Stimulated activated CD4-positive, alpha-beta T cell treated with anti-CD3 and anti-CD28 coated beads, TNF-alpha, amount 100 ng/mL, for 4 hours (primary cell): ENCODE measurements at places on chromosomes 1 and 21.
A peak's percentile ranks its signal among the peaks of the same experiment; 100 is the strongest.

GRCh38 chr1:54996359-54996868 lies 2.3 kb upstream of the BSND start:
- peak; percentile 56 for DNase-seq

DNA sequence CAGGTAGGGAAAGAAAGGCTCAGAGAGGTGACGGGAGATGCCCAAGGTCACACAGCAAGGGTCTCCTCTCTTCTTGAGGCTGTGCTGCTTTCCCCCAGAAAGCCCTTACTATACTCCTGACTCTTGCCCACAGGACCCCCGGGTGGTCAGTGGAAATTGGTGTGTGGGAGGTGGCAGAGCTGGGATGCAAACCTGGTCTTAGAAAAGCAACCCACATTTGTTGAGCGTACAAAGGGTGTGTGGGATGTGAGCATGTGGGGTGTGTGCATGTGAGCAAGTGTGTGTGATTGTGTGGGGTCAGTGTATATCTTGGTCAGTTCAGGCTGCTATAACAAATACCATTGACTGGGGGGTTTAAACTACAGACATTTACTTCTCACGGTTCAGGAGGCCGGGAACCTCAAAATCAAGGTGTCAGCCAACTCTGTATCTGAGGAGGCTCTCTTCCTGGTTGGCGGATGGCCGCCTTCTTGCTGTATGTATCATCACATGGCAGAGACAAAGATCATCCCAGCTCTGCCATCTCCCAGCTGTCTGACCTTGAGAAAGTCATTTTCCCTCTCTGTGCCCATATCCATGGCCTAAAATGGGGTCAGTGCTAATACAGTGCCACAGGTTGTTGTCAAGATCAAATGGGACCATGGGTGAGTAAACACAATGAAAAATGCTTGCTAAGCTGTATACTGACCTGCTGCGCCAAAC lies 268.5 kb downstream of the PTPRU start:
- DNase-seq, result no peak

- no peak for DNase-seq
Observed at GRCh38 chr1:162689745-162690671, 57.7 kb downstream of the DDR2 start.

DNA sequence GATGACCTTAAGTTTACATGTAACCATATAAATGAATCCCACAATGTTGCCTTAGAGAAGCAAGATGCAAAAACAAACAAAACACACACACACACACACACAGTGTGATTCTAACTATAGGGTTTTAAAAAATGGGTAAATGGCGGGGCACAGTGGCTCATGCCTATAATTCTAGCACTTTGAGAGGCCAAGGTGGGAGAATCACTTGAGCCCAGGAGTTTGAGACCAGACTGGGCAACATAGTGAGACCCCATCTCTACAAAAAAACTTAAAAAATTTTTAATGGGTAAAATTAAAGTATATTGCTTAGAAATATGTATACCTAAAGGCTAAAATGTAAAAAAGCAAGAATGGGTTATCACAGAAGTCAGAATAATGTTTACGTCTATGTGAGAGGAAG lies 15.8 kb downstream of the KMO start:
- DNase-seq, result no peak

- DNase-seq, result no peak
Observed at GRCh38 chr1:208829595-208829994, 585.4 kb upstream of the PLXNA2 start.

GRCh38 chr1:15956150-15956549 lies 19.8 kb downstream of the ZBTB17 start:
- DNase-seq, result no peak

GRCh38 chr1:211811126-211811525 lies 19.4 kb downstream of the LPGAT1 start:
- DNase-seq, result no peak

DNA sequence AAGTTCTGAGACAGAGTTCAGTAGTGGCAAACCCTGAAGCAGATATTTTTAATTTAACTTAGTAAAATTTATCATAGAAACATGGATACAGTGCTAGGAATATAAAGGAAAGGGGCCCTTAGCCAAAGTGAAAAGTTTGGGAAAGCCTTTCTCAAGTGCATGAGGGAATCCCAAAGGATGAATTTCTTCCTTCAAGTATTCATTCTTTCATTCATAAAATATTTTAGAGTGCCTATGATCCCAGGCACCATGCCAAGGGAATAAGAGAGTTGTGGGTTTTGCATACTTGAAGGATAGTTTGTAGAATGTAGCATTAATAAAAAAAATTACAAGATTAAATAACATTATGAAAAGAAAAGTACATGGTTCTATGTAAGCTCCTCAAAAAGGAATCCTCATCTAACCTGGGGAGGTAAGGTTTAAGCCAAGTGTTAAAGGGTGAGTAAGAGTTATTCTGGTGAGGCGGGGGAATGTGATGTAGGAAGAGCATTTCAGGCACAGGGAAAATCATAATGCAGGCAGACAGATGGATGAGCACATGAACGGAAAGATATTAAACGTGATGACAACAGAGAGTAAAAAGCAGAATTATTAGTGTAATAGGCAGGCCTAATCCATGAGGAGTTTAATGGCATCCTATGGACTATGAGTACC lies 40.4 kb upstream of the NTNG1 start:
- no peak for DNase-seq

DNA sequence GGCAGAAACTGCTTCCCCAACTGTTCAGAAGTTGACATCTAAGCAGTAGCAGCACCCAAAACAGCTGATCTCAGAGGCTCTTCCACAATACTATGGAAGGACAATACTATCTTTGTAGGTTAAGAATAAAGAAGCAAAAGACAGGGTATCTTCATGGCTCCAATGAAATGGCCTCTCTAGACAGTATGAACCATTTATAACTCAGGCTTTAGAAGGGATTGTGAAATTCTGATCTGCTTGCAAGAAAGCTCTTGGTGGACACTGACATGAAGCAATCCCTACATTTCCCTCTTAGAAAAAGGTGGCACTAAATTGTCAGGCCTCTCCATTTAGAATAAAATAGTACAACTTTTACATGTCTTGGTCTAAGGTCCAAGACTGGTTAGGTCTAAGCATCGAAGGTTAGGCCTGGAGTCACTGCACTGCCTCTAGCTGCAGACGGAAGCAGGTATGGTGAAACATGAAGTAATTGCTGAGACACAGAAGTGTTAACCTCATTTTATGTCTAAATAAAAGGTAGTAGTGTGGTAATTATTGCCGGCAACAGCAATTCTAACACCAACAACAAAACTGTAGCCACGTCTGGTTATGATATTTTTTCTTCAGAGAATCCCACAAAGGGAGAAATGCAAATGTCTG lies 50.6 kb upstream of the HP1BP3 start:
- no peak for DNase-seq

DNA sequence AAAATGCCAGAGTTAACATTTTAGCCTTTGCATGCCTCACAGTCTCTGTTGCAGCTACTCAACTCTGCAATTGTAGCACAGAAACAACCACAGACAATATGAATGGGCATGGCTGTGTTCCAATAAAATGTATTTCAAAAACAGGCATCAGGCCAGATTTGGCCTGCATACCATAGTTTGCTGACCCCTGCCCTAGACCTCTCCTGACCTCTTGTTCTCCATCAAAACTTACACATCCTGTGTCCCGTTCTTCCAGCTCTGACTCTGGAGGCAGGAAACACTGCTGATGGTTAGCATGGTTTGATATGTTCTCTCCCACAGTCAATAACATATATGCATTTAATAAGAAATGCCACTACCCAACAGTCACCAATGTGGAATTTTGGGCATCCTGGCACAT lies 138.6 kb downstream of the LMX1A start:
- no peak for DNase-seq

DNA sequence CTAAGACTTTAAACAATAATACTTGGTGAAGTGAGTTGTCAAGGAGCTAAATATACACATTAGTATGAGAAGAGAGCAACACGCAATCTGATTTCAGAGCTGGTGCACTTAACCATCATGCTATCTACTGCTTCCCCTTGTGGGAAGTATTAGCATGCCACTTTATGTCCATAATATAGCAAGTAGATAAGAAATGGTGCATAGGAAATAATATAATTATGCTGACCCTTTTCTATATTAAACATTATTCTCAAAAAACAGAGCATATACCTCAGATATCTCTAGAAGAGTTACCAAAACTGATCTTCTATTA lies 63.4 kb downstream of the MAGI3 start:
- DNase-seq, result no peak

DNA sequence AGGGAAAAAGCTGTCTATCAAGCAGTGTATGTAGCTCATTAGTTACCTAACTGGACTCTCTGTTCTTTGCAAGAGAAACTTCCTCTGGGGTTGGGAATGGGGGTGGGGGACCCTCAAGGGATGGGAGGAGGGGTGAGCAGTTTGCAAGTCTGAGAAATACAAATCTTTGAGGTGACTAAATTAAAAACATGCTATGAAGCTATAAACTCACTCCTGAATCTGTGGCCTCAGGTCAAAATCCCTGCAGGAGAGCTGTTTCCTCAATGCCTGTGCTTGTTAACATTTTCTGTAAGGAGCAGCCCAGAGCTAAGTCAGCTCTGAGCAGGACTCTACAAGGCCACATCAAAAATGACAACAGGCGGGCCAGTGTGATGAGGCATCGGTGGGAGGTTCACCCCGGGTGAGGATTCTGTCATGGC lies 32.8 kb upstream of the PTPRC start:
- DNase-seq, result no peak

DNA sequence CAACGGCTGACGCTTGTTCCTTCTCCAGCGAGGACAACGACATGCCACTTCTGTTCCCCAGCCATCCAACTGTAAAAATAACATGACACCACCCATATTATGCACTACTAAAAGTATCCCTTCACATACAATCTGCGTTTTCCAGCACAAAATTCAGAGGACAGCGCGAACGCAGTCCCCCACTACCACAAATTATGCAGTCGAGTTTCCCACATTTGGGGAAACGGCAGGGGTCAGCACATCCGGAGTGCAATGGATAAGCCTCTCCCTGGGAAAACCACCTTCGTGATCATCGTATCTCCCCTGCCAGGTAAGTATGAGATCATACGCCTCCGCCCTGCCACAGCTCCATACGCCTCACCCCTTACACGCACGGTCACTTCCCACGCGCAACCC lies 120.9 kb downstream of the PPIAL4G start:
- no peak for DNase-seq

DNA sequence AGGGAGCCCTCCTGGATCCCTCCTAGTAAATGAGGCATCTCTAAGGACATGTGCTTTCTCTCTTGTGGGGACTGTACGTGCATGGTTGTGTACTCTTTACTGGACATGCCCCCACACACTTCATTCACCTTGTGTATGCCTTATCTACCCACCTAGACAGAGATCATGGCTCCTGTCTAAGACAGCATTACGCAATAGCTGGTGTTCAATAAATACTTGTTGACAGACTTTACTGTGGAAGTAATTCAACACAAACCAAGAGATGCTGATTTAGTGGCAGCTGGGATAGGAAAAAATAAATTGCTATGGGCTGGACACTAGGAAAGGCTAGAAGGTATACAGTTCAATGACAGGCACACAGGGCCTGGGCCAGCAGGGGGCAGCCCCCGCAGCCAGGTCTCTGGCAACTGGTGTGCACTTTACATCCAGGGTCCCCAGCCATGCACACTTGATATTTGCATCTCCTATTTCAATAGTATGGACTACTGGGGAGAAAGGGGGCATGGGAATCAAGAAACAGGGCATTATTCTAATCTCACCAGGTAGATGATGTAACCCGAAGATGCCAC lies 24.2 kb downstream of the TRABD2B start:
- no peak for DNase-seq

GRCh38 chr1:99731384-99731783 lies 35.1 kb downstream of the FRRS1 start:
- DNase-seq, result no peak

- no peak for DNase-seq
Observed at GRCh38 chr1:157438146-157438545, 114.2 kb downstream of the FCRL5 start.
